ENCODE measurements at places on chromosomes 11 and 22.

DNA sequence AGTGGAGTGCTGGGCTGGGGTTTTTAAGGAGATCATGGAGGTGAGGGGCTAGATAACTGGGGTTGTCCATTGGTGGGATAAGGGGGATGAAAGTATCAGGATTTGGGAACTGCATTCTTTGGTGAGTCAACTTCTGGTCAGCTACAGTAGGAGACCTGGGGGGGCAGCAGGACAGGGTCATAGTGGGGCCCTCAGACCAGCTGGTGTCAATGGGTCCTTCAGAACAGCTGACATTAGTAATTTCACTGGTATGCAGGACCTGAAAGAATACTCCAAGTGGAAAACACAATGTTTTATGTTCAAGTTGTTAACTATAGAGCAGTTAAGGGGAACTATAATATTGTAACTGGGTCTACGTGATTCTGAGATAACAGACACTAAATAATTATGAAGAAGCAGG is 2.8 kb upstream of the TTC12 start:
- DNase-seq: no peak

- no peak for DNase-seq
Observed at GRCh38 chr22:47044722-47045535, 282.5 kb downstream of the TBC1D22A start.

DNA sequence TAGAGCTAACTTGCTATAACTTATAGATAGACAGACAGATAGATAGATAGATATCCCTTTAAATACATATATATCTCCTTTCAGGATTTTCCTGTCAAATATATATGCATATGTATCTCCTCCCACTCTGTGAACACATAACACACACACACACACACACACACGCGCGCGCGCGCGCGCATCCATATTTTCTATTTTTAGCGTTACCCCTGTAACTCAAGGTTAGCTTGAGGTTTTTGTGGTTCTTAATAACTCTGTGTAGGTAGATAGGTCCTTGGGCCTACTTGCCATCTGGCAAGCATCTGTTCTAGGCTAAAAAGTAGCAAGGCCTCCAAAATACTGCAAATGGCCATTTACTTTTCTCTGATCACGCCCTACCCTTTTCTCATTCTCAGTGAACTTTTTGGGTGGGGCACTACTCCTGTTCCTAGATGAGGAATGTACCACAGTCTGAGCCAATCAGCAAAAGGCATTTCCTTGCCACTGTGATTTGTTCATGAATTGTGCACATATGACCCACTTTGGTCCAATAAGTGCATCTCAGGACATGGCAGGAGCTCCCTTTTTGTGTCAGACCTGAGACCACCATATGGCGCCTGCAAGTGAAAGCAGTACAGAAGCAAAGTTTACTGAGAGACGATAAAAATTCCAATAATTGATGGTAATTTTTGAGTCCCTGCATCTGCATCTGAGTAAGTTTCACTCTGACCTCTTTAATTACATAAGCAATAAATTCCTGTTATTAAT is 740.5 kb upstream of the API5 start:
- DNase-seq: no peak

- DNase-seq: no peak
Observed at GRCh38 chr22:37419969-37420685, 7.2 kb downstream of the ELFN2 start.

- no peak for DNase-seq
Observed at GRCh38 chr11:111200010-111200534, 45.5 kb upstream of the POU2AF2 start.

DNA sequence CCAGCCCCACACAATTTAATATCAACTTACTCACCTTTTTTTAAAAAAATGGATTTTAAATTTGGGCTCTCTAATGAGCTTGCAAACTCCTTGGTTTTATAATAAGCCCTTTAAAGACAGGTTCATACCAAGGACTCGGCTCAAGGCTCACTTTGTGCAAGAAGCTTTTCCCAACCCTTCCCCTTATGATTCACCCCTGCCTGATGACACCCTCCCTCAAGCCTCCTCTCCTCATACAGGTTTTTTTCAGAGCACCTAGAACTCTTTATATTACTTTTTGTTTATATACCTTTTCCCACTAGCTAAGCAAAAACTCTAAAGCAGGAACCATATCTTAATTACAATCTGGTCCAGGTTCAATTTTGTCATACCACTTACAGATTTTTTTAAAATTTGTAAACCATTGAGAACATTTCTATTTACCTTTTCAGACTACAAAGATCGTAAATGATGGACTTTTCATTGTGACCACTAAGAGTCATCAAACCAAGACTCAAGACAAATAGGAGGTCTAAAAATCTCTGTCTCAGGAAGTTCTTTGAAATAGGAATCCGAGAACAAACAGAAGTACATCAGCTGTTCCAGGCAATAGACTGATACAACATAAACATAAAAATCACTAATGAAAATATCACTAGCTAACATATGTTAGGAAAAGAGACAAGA is 13.1 kb upstream of the EXPH5 start:
- DNase-seq: no peak

GRCh38 chr22:36379593-36380361 is 8.0 kb downstream of the MYH9 start:
- DNase-seq: peak; percentile 10

DNA sequence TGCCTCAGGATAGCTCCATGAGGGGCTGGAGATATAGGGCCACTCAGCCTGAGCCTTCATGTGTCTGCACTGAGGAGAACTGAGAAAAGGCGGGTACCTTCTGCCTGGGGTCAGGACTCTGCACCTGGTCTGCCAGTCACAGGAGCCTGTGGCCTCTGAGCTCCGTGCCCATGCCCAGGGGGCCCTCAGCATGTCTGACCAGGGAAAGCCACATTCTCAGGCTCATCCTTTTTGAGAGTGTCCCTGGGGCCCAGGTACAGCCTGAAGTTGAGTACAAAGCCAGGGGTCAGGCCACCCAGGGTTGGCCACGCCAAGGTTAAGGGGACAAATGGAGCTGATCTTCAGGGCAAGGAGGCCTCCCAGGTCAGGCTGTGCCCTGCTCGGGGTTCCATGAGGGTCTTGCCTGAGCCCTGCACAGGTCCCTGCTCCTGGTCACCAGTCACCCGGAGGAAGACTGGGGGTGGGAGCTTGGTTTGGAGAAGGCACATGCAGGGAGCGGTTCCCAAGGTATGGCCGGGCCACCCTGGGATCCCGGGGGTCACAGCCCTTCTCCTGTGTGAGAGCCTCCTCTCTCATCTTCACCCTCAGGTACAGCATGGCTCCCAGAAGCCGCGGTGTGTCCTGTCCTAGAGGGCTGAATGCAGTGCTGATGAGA is 6.0 kb downstream of the DENND6B start:
- no peak for DNase-seq

GRCh38 chr11:16893456-16894066 is 120.7 kb downstream of the PLEKHA7 start:
- no peak for DNase-seq

GRCh38 chr11:68683121-68683520 is 1.2 kb upstream of the GAL start:
- DNase-seq: no peak
